ENCODE measurements at places on chromosomes 16 and 17.

GRCh38 chr16:11780991-11781680 is 15.9 kb downstream of the ZC3H7A start:
- DNase-seq, result no peak

- DNase-seq, result no peak
Observed at GRCh38 chr17:81537856-81538555, 9.8 kb downstream of the FSCN2 start.

- no peak for DNase-seq
Observed at GRCh38 chr17:43860927-43861622, 14.1 kb downstream of the CD300LG start.

- DNase-seq, result no peak
Observed at GRCh38 chr16:57536306-57537193, at the start of gene CCDC102A. Gene CCDC102A, minus strand, starts transcription at chr16:57536571. Its CDS starts 7,394 bp downstream, at chr16:57529177.

GRCh38 chr16:12110361-12111107 is 134.0 kb downstream of the SNX29 start:
- DNase-seq, result no peak

DNA sequence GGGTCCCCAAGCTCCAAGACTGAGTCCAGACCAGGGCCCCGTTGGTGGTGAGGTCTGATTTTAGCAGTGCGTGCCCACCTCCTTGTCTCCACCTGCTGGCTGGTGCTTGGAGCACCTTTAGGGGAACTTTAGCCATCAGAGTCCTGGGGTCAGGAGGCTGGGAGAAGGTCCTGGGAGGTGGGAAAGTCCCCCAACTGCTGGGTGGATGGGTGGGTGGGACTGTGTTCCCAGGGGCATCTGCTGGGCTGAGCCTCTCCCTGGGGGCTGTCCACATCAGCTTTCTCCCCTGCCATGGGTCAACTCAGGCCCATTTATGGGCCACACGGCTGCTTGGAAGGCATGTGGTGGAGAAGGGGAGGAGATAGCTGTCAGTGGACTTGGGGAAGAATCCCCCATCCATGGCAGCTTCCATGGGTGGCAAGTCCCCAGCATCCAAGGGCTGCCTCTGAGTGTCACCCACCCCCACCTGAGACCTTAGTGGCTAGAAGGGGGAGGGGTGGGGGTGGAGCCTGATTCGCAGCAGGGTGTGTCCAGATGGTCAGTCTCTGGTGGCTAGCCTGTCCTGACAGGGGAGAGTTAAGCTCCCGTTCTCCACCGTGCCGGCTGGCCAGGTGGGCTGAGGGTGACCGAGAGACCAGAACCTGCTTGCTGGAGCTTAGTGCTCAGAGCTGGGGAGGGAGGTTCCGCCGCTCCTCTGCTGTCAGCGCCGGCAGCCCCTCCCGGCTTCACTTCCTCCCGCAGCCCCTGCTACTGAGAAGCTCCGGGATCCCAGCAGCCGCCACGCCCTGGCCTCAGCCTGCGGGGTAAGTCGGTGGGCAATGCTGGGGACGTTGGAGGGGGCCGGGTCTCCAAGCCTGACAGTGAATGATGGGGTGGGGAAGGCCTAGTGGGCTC is at the start of gene TRPV2:
TSS of gene TRPV2 (plus strand) at position 541 of the 894 bp plus-strand sequence. CDS start 2,098 bp downstream, outside the sequence.
- DNase-seq, result no peak

GRCh38 chr17:39527220-39527813 is 66.0 kb downstream of the CDK12 start:
- DNase-seq, result no peak

DNA sequence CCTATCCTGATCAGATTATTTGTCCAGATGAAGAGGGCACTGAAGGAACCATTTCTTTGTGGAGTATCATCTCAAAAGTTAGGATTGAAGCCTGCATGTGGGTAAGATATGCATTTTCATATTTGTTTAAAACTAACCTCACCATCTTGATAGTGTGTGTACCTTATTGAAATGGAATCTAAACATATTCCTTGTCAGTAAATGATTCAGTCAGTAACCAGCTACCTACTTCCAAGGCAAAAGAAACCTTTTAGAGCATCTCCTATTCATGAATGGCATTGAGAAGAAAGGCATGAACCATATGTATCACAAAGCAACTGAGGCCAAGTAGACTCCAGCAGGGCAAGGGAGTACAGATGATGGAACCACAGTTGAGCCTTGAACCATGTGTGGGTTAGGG is 57.6 kb downstream of the VMP1 start:
- no peak for DNase-seq

- DNase-seq, result peak; percentile 75
Observed at GRCh38 chr17:35056013-35056412, 7.5 kb downstream of the RFFL start.

DNA sequence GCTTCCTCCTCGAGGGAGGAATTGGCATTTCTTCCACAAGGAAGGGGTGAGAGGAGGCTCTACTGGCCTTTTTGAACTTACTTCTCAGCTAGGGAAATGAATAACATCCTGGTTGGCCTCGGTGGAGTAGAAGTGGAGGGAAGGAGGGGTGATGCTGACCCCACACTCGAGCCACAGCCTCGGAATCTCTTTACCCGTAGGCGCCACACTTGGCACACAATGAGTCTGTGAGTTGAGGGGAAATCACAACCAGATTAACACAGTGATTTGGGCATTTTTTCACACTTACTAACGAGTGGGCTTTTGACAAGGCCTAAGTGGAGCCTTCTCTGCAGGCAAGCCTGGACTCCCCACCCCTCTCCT is 47.3 kb upstream of the TBX2 start:
- DNase-seq, result no peak

DNA sequence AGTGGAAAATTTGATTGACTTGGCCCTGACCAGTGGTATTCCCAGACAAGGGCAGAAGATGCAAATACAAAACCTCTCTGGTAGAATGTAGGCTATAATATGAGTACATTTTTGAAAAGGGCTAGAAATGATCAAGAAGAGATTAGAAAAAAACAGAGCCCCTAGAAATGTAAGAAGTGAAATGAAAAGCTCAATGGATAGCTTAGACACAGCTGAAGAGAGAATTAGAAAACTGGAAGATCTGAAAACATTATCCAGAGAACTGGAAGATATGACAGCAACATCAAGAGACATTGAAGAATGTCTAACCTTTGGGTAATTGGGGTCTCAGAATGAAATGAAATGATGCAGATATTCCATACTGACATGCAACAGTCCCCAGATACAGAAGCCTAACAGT is 105.2 kb upstream of the ZNF750 start:
- no peak for DNase-seq

GRCh38 chr16:24986512-24987303 is 28.5 kb downstream of the ARHGAP17 start:
- DNase-seq, result no peak

- DNase-seq, result no peak
Observed at GRCh38 chr17:63834431-63835166, 7.1 kb upstream of the FTSJ3 start.

DNA sequence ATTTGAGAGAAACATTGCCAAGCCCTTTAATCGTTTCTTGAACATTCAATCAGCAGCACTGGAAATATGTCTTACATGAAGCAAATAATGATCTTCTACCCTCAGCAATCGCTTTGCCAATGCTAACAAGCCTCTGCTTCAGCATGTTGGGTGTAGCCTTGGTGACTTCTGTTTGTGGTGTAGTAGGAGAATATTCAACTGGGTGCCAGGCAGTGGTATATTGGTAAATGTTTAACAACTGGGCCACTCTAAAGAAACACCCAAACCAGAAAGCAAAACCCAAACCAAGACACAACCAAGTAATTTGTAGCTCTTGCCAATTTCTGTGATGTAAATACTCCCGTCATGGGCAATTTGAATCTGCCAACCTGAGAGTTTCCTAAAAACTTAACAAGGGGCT is 9.7 kb downstream of the CDH13 start:
- peak; percentile 45 for DNase-seq

DNA sequence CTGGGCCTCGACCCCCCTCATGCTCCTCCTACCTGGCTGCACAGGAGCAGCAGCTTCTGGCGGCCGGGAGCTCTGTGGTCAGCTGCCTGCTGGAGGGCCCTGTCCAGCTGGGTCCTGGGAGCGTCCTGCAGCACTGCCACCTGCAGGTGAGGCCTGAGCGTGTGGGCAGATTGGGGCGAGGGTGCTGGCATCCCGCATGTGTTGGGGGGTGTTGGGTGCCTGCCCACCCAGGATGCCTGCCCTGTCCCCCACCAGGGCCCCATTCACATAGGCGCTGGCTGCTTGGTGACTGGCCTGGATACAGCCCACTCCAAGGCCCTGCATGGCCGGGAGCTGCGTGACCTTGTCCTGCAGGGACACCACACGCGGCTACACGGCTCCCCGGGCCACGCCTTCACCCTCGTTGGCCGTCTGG is 16.5 kb downstream of the FCSK start:
- DNase-seq, result no peak

GRCh38 chr16:67673712-67674580 is 7.3 kb downstream of the C16orf86 start:
- DNase-seq, result no peak

GRCh38 chr17:42608305-42609181 is 631 bp downstream of the RETREG3 start:
- no peak for DNase-seq

DNA sequence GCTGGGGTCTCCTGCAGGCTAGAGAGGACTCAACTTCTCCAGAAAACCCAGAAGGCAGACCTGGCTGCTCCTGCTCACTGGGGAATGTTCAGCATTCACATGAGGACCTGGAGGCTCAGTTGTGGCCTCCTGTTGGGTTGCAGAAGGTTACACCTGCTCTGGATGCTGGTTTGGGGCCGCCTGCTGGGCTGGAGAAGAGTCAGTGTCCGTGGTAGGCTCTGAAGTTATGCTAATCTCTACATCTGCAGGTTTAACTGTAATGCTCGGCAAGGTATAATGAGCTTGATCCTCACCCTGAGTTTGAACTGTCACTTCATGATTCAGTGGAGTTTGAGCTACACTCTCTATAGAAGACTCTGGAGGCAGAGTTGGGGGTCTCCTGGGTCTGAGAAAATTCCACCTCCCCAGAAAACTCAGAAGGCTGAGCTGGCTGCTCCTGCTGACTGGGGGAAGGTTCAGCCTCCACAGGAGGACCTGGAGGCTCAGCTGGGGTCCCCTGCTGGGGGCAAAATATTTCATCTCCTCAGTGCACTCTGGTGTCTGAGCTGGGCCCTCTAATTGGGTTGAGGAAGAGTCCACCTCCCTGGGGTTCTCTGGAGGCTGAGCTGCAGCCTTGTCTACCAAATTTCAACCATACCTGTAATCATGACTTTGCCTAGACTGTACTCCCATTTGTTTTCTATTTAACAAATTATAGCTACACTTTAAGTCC is 23.5 kb downstream of the RDM1 start:
- DNase-seq, result no peak

DNA sequence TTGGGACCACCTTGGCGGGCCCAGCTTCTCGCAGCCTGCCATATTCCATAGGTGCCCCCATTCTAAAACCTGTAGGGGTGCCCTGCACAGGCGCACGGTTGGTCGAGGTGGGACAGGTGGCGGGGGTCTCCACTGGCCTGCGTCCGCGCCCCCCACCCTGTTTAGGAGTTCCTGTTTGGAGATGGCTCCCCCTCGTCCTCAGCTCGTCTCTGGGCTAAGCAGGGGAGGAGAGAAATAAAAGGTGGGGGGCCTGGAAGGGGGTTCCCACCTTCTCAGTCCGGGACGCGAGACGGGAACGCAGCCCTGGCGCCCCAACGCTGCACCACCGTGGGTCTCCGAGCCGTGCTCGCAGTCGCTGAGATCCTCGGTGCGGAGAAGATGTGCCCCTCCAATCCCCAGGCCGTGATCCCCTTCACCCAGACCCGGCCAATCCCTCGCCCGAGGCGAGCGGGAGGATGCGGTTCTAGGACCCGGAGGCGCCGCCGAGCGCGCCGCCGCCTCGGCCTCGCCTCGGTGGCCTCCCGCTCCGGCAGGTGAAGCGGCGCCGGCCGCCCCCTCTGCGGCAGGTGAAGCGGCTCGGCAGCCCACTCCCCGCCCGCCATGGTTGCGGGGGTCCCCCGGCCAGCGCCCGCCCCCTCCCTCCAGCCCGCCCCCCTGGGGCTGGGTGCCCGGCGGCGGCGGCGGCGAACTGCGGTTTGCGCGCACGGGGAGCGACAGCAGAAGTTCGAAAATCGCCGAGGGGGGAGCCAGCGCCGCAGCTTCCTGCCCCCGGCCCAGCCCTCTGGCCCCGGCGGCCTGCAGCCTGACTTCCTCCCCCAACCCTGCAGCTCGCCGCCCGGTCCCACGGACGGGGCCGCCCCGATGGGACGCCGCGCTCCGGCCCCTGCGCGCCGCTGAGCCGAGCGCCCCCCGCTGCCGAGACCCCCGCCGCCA is at the start of gene FMNL1:
TSS of gene FMNL1 (plus strand) at position 805 of the 933 bp plus-strand sequence. CDS start 240 bp downstream, outside the sequence.
- DNase-seq, result no peak

DNA sequence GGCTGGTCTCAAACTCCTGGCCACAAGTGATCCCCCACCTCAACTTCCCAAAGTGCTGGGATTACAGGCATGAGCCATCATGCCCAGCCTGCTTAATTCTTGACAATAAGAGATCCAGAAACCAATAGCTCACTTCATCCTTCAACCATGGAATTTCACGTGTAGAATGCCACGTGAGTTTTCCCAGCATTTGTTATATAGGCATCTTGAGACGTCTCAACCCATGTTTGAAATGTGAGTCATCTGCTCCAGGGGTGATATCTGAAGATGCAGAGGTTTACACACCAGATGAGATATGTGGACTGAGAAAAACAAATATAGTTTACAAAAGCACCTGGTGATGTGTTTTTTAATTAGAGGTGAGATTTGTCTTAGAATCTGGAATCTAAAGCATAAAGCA is 7.1 kb downstream of the TEKT3 start:
- no peak for DNase-seq

DNA sequence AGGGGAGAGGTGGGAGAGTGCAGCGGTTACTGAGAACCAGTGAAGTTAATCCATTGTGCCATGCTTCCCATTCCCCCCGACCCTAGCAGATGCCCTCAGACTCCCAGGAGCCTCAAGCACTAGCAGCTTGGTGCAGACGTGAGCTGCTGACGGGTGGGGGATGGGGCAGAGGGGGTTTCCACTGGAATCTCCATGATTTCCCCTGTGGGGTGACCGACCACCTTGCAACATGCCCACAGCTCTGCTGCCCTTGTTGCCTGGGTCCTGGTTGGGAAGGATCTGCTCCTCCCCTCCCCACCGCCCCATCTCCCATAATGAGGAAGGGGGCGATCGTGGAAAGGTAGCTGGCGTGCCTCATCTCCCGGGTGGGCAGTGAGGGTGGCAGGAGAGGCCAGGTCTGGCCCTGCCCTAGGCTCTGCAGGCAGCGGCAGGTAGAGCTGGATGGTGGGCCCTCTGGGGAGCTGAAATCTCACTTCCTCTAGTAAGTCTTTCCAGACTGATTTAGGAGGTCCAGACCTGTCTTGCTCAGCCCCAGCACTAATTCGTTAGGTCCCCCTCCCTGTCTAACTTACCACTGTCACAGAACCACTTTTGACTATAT is 9.6 kb downstream of the FLOT2 start:
- DNase-seq, result no peak

GRCh38 chr17:17313350-17313991 is 10.3 kb downstream of the NT5M start:
- DNase-seq, result no peak

- no peak for DNase-seq
Observed at GRCh38 chr17:17091276-17091675, 49.0 kb downstream of the MPRIP start.

DNA sequence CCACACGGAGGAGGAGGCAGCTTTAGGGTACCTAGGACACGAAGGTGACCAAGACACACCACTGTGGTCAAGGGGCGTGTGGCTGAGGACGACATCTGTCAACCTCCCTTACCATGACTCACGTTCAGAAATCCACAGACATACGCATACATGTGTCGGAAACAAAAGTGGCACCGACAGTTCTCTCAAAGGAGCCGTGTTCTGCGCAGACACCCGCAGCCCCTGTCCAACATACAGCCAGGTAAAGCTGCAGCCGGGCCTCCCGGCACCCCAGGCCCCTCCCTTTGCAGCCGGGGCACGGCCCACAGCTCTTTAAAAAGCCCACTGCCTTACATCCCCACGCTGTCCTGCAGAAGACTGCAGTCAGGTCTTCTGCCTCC is 40.5 kb upstream of the KLHDC4 start:
- no peak for DNase-seq

Measured in epithelial cell of proximal tubule (primary cell).